Stimulated activated CD4-positive, alpha-beta T cell treated with anti-CD3 and anti-CD28 coated beads, Interleukin-1b, Interleukin-23, amount 100 ng/mL, for 4 hours (primary cell): ENCODE measurements at places on chromosomes 5 and 9.

- DNase-seq: no peak
Observed at GRCh38 chr9:115494393-115494792, 376.4 kb upstream of the TNC start.

GRCh38 chr5:147190331-147190730 is 44.5 kb upstream of the STK32A start:
- no peak for DNase-seq

GRCh38 chr9:87089929-87090328 is 142.6 kb upstream of the GAS1 start:
- no peak for DNase-seq

- no peak for DNase-seq
Observed at GRCh38 chr5:57783693-57784092, 301.1 kb upstream of the ACTBL2 start.

DNA sequence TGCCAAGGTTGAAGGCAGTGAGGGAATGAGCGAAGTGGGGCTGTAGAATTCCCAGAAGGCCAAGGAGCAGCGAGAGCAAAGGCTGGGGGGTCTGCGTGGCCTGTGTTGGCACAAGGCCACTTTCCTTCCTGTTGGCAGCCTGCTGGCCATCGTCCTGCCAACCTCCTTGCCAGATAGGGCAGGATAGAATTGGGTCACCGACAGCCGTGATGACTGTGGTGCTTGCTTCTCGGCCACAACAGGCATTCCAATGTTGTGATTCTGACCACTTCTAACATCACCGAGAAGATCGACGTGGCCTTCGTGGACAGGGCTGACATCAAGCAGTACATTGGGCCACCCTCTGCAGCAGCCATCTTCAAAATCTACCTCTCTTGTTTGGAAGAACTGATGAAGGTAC is 18.9 kb downstream of the TRIP13 start:
- no peak for DNase-seq

- no peak for DNase-seq
Observed at GRCh38 chr9:15286161-15286821, 20.7 kb downstream of the TTC39B start.

DNA sequence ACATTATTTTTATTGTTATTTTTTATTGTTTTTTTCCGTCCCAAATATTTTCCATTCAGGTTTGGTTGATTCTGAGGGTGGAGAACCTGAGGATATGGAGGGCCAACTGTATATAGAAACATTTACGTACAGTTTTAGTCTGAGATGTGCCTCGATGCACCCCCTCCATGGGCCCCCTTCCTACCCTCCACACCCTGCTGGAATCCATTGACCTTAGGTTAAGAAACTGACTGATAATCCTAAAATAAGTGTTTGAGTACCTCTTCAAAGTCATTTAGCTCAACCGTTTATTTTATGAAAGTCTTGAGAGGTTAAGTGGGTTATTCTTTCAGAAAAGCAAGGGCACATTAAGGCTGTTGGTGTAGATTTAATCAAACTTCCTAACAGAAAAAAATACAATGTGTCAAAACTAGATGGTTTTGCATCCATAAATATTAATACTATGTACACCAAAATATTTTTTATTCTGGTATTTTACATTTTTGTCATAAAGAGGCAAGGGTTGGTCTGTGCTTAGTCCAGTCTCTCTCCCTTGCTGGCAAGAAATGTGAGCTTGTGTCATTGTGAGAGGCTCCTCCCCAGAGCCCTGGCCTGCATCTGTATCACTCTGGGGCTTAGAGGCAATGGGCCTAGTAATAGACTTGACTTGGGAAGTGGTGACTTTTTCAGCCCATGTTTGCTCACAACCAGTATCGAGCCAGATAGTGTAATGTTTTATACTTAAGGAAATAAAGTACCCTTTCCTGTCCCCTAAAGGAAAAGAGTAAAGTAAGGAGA is 15.7 kb downstream of the MTRR start:
- DNase-seq: no peak

- no peak for DNase-seq
Observed at GRCh38 chr5:61881821-61882487, 424.1 kb upstream of the KIF2A start.

DNA sequence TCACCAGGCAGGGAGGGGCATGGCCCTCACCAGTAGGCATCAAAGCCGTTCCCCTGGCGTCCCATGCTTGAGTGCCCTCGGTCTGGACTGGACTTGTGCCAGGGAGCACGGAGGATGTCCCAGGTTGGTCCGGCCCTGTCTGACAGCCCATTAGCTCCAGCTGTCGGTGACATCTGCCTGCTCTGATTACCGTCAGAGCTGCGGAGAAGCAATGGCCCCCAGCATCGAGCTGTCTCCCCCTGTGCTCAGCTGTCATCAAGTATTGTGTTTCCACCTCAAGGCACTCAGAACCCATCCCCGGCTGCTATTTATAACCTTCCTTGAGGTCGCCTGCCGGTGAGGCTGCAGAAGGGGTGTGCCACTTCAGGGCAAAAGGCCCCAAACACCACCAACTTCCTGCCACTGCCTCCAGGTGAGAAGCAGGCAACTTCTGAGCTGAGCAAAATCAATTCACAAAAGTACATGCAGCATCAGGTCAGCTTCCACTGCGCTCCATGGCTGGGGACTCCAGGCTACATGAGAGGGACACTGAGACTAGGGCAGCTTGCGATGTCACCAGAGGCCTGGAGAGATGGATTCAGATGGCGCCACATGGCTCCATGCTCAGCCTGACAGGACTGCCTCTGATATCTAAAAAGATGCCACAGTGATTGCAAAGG is 142.7 kb downstream of the C5orf15 start:
- DNase-seq: no peak

DNA sequence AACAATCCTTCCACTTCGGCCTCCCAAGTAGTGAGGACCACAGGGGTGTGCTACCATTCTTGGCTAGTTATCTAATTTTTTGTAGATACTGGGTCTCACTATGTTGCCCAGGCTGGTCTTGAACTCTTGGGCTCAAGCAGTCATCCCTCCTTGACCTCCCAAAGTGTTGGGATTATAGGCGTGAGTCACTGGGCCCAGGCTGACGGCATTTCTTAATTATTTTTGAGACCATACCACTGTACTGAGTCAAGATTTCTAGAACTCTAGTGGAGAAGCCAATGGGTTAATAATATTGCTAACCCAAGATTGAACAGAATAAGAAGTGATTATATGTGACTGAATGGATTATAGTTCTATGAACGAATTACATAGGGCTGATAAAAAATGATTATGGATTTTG is 66.7 kb downstream of the TARS1 start:
- no peak for DNase-seq

- no peak for DNase-seq
Observed at GRCh38 chr5:141902015-141902814, 21.5 kb upstream of the DELE1 start.

DNA sequence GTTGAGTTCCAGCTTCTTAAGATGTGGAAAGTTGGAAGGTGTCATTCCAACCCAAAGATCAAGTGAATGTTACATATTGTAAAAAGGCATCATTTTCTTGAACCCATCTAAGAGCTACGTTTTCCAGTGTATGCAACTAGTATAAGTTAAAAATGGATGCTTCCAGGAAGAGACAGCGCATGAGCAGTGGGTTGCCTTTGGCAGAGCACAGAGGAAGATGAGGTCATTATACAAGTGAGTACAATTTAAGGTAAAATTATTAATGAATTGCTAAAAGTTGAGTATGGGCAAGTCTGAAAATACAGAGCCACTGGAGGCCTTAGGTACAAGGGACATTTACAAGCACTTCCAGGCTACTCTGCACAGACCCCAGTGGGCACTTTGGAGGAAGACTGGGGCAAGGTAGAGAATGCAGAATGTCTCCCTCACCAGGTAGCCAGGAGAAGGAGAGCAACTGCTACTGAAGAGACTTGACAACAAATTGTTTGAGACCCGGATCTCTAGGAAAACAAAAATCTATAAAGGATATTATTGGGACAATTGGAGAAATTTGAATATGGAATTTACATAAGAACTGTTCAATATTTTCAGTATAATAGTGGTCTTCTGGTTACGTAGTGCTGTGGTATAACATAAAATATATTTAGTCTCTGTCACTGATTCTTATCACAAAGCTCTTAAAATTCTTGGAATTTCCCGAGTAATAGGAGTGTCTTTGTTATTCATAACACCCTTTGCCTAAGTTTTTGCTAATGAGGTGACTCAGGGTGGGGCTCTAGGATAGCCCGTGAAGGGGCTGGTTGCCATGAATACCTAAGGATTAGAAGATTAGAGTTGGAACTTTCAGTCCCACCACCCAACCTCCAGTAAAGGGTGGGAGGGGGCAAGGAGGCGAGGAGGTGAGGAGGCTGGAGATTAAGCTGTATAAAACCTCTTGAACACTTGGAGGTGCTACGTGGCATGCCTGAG is 129.9 kb upstream of the FER start:
- DNase-seq: no peak

- DNase-seq: no peak
Observed at GRCh38 chr5:174402222-174402812, 322.1 kb upstream of the MSX2 start.
